ENCODE measurements at places on chromosomes 7 and 10.

- DNase-seq: no peak
These were observed 119.9 kb upstream of the COL1A2 start for GRCh38 chr7:94274828-94275227.

GRCh38 chr7:88628363-88629085, 131.0 kb upstream of the ZNF804B start:
- no peak for DNase-seq

GRCh38 chr7:46279290-46279689, 358.2 kb upstream of the IGFBP3 start:
- DNase-seq: no peak

DNA sequence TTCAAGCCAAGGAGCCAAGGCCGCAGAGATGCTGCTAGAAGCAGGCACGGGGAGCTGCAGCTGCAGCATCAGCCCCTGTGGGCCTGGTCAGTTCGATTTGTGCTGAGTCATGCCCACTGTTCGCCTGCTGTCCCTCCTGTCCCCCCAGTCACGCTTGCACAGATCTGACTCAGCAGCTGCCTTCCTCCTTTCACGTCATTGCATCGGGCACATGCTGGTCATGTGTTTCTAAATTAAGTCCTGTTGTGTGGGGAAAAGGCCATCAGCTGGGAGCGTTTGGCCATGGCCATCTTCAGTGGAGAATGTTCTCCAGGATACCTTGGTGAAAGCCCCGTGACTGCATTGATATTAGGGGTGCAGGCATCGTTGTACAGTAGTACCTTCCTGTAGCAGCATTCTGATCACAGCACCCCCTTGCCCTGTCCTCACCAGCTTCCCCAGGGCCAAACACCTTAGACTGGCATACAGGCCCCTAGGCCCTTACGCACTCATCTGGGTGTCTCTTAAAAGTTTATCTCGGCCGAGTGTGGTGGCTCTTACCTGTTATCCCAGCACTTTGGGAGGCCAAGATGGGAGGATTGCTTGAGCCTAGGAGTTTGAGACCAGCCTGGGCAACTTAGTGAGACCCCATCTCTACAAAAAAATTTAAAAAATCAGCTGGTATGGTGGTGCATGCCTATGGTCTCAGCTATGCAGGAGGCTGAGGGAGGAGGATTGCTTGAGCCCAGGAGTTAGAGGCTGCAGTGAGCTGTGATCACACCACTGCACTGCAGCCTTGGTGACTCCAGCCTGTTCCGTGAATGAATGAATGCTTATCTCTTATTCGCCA, 23.2 kb downstream of the POR start:
- DNase-seq: peak; percentile 80

DNA sequence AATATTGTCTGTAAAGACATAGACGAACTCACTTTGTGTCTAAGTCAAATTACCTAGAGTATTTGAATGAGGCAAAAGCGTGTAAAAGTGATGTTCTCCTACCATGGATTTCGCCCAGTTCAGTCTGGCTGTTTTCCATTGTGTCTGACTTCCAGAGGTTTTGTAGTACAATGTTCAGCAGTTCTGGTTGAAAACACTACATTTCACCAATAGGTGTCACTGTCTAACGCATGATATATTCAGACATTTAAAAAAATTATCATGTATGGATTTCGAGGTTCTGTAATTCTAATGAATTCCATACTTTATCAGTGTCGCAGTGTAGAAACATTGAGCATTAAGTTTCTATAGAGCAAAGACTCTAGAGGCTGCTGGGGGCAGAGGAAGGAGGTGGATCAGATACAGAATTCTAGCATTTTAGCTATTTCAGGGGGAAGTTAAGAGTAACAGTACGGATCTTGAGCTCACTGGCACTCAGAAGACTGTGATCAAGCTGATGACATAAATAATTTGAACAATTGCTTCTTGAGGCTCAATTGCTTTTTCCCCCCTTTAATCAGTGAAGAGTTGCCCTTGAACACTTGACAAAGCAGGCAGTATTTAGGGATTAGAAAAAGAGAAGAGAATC, 196.9 kb upstream of the RHOBTB1 start:
- peak; percentile 19 for DNase-seq

GRCh38 chr7:109213081-109213480, 643.4 kb downstream of the DNAJB9 start:
- DNase-seq: no peak

GRCh38 chr10:119029613-119030420, at the start of gene NANOS1:
NANOS1 (plus strand) TSS chr10:119029714; CDS start chr10:119029802, 88 bp downstream.
- DNase-seq: no peak

DNA sequence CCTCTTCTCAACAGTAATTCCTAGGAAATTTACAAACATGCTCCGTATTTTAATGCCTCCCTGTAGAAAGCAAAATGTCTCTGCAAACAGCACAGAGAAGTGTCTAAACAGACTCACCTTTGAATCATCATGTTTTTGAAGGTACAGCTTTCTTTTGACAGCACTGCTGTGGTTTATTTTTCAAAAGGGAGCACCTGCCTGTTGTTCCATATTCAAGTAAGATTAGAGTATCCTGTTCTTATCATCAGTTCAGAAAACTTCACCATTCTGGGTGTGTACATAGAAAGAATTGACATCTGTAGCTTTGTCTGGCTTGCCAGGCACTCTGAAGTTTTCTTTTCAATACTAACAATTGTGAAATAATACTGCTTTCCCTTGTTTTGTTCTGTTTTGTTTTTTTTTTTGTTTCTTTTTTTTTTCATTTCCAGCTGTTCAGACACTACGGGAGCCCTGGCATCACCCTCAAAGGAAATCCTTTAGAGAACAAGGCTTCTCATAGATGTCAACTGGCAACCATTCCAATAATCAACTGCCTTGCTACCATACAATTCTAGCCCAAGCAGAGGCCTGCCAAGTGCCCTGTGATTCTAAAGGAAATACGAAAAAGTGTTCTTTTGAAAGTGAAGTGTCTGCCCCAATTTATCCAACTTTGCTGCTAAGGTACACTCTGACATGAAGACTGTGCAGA, 275.9 kb downstream of the PRPF18 start:
- DNase-seq: no peak

DNA sequence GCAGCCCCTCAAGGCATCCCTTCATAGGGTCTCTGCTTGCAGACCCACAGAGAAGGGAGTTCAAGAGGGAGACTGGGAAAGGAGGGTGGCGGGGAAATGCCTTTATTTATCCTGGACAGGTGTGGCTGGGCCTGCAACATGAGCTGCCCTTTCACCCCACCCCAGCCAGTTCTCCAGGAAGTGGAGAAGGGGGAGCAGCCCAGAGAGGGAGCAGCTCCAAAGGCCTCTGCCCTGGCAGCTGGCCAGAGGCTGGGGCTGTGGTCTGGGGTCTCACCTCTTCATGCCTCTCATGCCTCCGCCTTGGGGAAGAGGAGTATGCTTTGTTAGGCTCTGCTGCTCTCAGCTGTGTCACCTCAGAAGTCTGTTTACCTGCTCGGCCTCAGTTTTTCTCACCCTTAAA, 3.1 kb downstream of the LDB3 start:
- peak; percentile 67 for DNase-seq
